ENCODE measurements at places on chromosomes 3 and 15.

- no peak for DNase-seq
These were observed 360.4 kb upstream of the FRG2C start for GRCh38 chr3:75303741-75304140.

DNA sequence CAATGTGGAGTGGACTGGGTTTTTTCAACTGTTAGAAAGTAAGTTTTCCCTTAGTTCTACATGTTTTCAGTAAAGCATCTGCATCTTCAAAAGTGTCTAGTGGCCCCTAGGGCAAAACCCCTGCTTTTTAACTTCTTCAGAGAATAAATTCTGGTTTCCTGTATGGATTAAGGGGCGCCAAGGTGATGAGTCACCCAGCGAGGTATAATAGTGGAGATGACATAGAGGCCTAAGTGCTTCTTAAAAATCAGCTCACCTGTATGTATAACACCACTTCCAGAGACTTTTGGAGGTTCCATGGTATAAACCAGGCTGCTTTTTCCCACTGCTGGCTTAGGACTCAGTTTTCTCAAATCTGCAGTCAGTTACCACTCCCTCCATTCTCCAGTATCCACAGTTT lies 68.9 kb downstream of the SYN2 start:
- no peak for DNase-seq

- no peak for DNase-seq
These were observed 451.9 kb downstream of the LPP start for GRCh38 chr3:188605905-188606304.

- DNase-seq = no peak
These were observed 479 bp upstream of the PLD1 start for GRCh38 chr3:171810629-171811294.

- no peak for DNase-seq
These were observed 293.0 kb upstream of the TRIM42 start for GRCh38 chr3:140384876-140385275.

DNA sequence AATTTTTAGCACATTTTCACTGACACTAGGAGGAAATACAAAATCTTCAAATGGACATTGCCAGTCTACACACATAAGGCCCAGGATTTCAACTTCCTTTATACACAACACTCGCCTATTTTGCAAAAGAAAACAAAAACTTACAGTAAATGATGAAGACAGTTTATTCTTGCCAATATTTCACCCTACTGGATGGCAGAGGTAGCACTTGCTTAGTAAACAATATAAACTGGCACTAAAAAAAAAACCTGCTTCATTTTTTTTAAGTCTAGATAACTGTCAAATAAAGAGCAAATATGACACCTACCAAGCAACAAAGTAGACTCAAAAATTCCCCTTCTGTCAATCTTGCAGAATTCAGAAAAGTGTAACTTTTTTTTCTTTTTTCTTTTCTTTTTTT lies 204.0 kb downstream of the VPS13C start:
- no peak for DNase-seq

DNA sequence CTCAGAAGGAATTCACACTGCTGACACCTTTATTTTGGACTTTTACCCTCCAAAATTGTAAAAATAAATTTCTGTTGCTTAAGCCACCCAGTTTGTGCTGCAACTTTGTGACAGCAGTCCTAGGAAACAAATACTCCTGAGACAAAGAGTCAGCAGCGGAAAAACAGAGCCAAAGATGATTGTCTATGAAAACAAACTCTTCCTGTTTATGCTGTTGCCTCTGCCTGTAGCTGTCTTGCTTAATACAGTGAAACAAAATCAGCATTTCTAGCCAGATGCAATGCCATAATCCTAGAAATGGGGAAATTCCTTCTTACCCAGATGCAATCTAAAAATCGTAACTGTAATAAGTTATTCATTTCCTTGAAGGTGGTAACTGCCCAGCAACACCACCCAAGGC lies 387.5 kb upstream of the ATP11B start:
- no peak for DNase-seq

DNA sequence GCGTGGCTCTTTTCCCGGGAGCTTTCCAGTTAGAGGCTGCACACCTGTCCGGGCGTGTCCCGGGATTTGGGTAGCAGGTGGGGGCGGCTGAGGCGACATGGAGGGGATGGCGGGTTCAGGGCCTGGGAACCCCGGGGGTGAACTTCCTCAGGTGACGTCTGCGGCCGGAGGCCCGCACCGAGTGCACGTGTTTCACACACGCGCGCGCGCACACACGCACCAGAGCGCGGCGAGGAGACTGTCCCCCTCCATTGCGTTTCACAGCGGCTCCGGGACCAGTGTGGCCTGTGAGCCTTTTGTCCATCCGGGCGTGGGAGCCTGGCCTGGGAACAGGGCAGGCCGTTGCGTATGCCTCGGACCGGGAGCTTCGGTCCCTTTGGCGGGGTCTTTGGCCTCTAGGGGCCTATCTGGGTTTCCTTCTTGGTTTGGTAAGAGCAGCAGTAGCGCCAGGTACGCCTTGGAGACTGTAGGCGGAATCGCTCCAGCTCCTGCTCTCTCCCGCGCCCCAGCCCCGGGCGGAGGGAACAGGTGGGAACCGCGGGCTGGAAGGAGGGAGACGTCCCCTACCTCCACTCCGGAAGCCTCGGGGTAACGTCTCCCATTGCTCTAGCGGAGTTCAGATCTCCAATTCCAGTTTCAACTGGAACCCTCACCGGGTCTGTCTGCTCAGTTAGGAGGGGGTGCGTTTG lies 220.0 kb downstream of the MEIS2 start:
- no peak for DNase-seq

- DNase-seq = no peak
These were observed 31.0 kb upstream of the KLHL6 start for GRCh38 chr3:183586477-183586876.

- DNase-seq = no peak
These were observed 209.5 kb upstream of the ALCAM start for GRCh38 chr3:105157067-105157765.

- DNase-seq = no peak
These were observed 3.5 kb downstream of the ISLR2 start for GRCh38 chr15:74133694-74134386.

DNA sequence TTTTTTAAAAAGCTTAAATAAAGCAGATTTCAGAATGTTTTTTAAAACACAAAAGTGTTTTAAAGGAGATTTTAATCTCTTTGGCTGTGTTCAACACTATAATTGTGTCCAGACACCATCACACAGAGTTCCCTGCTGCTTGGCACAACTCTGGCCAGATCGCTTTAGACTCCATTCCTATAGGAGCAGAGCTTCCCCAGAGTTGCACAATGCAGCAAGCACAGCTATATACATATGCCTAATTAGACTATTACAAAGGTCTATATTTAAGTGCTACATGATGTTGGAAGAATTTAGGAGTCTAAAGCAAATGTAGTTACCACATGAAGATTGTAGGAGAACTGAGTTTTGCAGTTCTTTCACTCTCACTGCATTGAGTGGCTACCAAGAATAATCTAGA lies 11.2 kb downstream of the SLC9A9 start:
- DNase-seq = no peak

Measured in RCC 7860 (cell line).